ENCODE measurements at places on chromosomes 4 and X.

- DNase-seq, result peak; percentile 32
- no peak overlapping the region for H3K27ac ChIP-seq
- no peak overlapping the region for H3K4me3 ChIP-seq
- peaks cover 9% of the 10 kb centered on the region for H3K4me1 ChIP-seq
- H3K27me3 ChIP-seq, result no peaks in the 10 kb centered on the region
Observed at GRCh38 chr4:47926667-47927258, 12.4 kb upstream of the NFXL1 start.

GRCh38 chr4:18463987-18464559 lies 442.5 kb upstream of the LCORL start:
- H3K36me3 ChIP-seq, result no peaks in the 10 kb centered on the region
- H3K4me3 ChIP-seq, result peak overlapping the region; percentile 1
- H3K27ac ChIP-seq, result no peak overlapping the region
- H3K4me1 ChIP-seq, result no peaks in the 10 kb centered on the region

DNA sequence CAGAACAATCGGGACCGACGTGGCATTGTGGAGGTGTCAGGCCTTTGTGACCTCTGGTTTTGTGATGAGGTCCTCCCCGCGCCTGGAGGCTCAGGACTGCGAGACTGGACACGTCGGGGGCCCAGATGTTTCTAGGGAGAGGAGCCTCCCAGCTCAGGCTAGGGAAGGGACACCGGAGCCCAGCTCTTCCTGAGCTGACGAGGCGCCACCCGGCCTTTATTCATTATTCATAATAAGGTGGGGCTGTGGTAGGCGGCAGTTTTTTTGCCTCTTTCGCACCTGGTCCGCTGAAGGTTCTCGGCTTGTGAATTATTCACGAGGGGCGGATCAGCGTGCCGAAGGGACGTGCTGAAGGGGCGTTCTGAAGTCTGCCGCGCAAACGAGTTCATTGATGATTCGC lies 2.3 kb upstream of the UBA1 start:
- no peaks in the 10 kb centered on the region for H3K27me3 ChIP-seq
- peaks cover 15% of the 10 kb centered on the region for H3K4me1 ChIP-seq
- peaks cover 2% of the 10 kb centered on the region for H3K36me3 ChIP-seq
- H3K4me3 ChIP-seq, result peak overlapping the region; percentile 70
- peak overlapping the region; percentile 47 for H3K27ac ChIP-seq
- no peak for DNase-seq

DNA sequence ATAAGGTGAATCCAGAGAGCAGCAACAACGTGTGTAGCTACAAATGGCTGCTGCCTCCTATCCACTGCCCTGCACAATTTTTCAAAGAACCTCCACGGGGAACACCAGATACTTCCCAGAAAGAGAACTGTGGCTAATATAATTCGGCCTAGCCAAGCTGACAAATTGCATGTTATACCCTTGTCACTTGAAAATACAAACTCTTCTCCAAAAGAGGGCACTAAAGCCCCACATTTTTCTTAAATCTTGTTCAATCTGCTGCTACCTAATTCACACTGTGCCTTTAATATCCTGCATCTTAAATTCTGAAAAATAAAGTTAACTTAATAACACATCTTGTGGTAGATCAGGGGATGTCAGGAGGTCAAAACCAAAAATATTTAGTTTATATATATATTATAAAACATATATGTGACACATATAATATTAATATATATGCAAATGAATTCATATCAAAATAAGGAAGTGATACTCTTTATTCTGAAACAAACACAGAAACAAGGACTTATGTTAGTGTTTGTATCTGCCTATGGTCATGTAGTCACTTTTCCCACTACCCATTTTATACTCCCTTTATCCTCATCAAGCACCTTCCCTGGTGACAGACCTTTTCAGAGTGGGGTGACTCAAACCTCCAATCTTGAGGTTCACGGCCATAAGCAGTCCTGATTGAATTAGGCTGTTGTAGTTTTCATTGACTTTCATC lies 24.1 kb downstream of the CT45A1 start:
- DNase-seq, result no peak
- no peaks in the 10 kb centered on the region for H3K4me1 ChIP-seq
- no peak overlapping the region for H3K4me3 ChIP-seq
- H3K36me3 ChIP-seq, result no peaks in the 10 kb centered on the region
- H3K27me3 ChIP-seq, result no peaks in the 10 kb centered on the region

GRCh38 chrX:97704474-97704873 lies 820.8 kb downstream of the RPA4 start:
- H3K27ac ChIP-seq, result no peak overlapping the region
- DNase-seq, result no peak

DNA sequence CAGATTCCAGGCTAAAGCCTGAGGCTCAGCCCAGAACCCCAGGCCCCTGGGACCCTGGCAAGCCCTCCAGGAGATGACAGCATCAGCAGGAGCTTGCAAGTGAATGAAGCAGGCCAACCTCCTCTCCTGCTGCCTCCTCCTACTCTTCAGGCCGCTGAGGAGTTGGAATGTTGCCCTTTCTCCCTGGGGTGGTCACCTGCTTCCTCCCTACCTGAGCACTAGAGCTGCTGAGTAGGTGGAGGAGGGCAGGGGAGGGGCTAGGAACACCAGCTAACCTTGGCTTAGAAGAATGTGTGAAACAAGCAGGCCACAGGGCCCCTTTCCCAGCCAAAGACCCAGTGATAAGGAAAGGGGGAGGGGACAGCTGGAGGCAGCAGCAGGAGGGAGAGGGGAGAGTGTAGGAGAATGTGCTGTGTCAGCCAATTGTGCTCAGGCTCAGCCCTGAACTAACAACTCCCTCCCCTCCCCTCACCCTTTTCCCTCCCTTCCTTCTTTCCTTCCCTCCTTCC lies 58.0 kb downstream of the PJA1 start:
- no peak overlapping the region for H3K4me3 ChIP-seq
- no peaks in the 10 kb centered on the region for H3K36me3 ChIP-seq

DNA sequence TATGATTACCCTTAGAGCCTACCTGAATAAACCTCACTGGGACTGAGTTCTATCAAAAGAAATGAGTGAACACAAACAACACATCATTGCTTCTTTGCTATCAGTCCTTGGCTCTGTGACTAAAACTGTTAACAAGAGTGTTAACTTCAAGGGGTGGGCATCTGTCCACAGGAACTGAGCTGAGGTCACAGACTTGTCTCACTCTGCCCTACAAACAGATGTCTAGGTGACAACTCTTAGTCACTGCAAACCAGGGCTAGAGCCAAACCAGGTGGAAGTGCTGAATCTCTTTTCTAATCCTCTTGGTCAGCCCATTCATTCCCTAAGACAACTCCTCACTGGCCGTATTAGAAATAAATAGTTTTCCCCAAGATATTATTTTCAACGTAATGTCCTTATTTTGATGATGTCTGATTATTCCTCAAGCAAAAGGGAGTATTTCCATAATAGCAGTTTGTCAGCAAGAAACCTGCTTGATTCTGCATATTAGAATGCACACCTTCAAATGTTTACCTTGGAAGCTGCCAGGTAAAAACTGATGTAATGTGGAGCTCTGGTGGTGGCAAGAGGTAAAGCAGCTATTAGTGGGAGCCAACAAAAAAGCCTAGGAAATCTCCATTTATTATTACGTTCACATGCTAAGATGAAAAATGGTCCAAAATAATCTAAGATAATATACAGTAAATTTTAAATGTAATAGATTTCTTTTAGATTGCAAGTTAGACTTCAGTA lies 4.0 kb downstream of the COL25A1 start:
- H3K4me1 ChIP-seq, result peaks cover 5% of the 10 kb centered on the region
- H3K4me3 ChIP-seq, result no peak overlapping the region
- no peak overlapping the region for H3K27ac ChIP-seq
- peaks cover 7% of the 10 kb centered on the region for H3K27me3 ChIP-seq

GRCh38 chrX:151042842-151043241 lies 59.7 kb downstream of the HMGB3 start:
- no peaks in the 10 kb centered on the region for H3K4me1 ChIP-seq
- no peak for DNase-seq
- no peaks in the 10 kb centered on the region for H3K27me3 ChIP-seq
- no peak overlapping the region for H3K4me3 ChIP-seq

GRCh38 chrX:17737710-17737985 lies 355 bp downstream of the SCML1 start:
- H3K4me3 ChIP-seq, result peak overlapping the region; percentile 81
- no peaks in the 10 kb centered on the region for H3K4me1 ChIP-seq
- H3K27me3 ChIP-seq, result no peaks in the 10 kb centered on the region

DNA sequence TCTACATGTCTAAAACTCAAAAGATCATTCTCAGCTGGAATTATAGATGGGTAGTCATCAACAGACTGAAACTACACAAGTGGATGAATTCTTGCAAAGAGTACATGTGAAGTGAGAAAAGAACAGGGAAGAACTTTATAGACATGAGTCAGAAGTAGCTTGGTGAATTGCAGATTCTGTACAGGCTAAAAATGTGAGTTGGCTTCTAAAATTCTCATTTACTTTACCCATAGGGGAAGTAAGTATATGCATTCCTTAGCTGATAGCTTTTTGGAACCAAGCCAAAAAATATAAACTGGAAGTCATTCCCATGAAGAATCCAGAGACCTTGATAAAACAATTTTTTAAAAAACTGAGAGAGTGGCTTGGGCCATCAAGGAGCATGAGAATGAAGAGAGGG lies 584.2 kb upstream of the FTHL17 start:
- H3K4me3 ChIP-seq, result no peak overlapping the region
- no peaks in the 10 kb centered on the region for H3K4me1 ChIP-seq
- DNase-seq, result peak; percentile 30
- no peaks in the 10 kb centered on the region for H3K27me3 ChIP-seq

DNA sequence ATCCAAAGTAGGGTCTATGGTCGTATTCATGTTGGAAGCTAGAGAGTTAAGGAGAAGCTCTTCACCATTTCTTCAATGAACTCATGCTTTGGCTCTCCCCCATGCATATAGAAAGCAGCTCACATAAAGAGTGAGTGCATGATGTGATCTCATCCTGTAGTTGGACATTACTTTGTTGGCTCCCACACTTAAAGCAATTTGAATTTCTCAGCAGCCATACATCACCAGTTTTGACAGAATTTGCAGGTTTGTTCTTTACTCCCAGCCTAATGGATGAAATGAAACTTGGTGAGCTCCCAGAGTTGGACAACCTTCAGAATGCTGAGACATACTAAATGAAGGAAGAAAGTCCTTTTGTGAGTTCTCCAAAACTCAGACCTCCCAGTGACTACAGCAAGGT lies 613.5 kb downstream of the IQCM start:
- H3K27me3 ChIP-seq, result no peaks in the 10 kb centered on the region
- H3K4me1 ChIP-seq, result no peaks in the 10 kb centered on the region
- DNase-seq, result peak; percentile 43
- H3K36me3 ChIP-seq, result no peaks in the 10 kb centered on the region
- H3K27ac ChIP-seq, result no peak overlapping the region

GRCh38 chr4:153204247-153204671 lies at the start of gene TRIM2:
TRIM2 (plus strand) TSS chr4:153204443; CDS start chr4:153204531, 88 bp downstream.
- H3K4me1 ChIP-seq, result peaks cover 21% of the 10 kb centered on the region
- H3K27me3 ChIP-seq, result no peaks in the 10 kb centered on the region
- no peak within 1 kb of the TSS for H3K27ac ChIP-seq
- DNase-seq, result peak; percentile 73
- peak within 1 kb of the TSS; percentile 24 for H3K4me3 ChIP-seq
